Testis (tissue), 5 donors: ENCODE measurements at places on chromosomes 4 and X.

DNA sequence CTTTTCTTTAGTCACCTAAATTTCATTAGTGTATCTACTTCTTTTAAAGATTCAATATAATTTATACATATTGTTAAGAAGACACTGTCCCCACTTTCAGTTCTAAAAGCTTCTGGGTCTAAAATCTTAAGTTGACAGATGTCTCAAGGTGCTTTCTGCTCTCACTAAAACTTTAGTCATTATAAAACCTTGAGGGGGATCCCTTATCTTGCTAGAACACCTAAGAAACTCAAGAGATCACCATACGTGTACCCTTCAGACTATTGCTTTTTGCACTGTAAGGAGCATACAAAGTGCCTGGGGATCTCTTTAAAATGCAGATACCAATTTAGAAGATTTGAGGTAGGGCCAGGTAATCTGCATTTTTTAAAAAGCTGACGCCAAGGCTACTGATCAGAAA is 30.1 kb downstream of the CYBB start:
- no peaks in the 10 kb centered on the region for H3K36me3 ChIP-seq
- H3K4me3 ChIP-seq: no peak overlapping the region
- no peaks in the 10 kb centered on the region for H3K27me3 ChIP-seq
- H3K4me1 ChIP-seq: no peaks in the 10 kb centered on the region
- no peak for DNase-seq
- no peak overlapping the region for H3K27ac ChIP-seq

- DNase-seq: no peak
- no peaks in the 10 kb centered on the region for H3K4me1 ChIP-seq
- H3K4me3 ChIP-seq: no peak overlapping the region
These were observed 42.0 kb upstream of the GBA3 start for GRCh38 chr4:22650771-22651170.

DNA sequence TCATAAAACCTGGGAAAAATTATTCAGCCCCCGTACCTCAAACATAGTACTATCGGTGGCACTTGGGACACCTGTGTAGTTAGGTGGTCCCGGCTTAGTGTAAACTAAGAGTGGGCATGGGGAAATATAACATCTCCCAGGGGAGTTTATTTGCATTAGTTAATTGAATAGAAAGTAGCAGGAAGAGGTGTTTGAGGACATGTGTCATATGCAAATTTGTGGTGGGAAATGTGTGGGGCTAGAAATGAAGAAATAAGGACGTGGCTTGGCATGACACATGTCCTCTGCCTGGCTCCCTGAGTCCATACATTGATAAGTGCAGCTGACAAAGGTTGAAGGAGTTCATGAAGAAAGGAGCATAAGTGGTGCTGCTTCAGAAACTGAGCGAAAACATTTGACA is 483.6 kb downstream of the SH2D1A start:
- H3K27me3 ChIP-seq: no peaks in the 10 kb centered on the region
- no peak overlapping the region for H3K27ac ChIP-seq
- no peaks in the 10 kb centered on the region for H3K4me1 ChIP-seq
- no peak overlapping the region for H3K4me3 ChIP-seq
- no peaks in the 10 kb centered on the region for H3K36me3 ChIP-seq

GRCh38 chr4:123449362-123449761 is 52.8 kb downstream of the SPRY1 start:
- no peaks in the 10 kb centered on the region for H3K27me3 ChIP-seq
- DNase-seq: no peak
- no peaks in the 10 kb centered on the region for H3K36me3 ChIP-seq
